Activated T-cell treated with anti-CD3 and anti-CD28 coated beads for 24 hours (primary cell): ENCODE measurements at places on chromosomes 3 and 15.

DNA sequence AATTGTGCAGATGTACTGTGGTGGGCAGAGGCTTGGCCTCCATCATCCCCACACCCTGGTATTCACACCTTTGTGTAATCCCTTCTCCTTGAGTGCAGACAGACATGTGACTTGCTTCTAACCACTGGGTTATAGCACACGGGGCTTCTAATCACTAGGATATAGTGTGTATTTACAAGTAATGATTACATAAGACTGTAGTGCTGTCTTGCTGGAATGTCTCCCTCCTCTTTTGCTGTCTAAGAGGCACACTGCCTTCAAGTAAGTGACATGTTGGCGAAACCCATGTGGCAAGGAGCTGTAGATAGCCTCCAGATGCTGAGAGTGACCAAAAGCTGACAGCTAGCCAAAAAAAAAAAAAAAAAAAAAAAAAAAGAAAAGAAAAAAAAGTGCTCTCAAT is 542.7 kb upstream of the MDFIC2 start:
- DNase-seq = no peak

GRCh38 chr3:59540241-59540640 is 490.4 kb upstream of the CFAP20DC start:
- DNase-seq = no peak

DNA sequence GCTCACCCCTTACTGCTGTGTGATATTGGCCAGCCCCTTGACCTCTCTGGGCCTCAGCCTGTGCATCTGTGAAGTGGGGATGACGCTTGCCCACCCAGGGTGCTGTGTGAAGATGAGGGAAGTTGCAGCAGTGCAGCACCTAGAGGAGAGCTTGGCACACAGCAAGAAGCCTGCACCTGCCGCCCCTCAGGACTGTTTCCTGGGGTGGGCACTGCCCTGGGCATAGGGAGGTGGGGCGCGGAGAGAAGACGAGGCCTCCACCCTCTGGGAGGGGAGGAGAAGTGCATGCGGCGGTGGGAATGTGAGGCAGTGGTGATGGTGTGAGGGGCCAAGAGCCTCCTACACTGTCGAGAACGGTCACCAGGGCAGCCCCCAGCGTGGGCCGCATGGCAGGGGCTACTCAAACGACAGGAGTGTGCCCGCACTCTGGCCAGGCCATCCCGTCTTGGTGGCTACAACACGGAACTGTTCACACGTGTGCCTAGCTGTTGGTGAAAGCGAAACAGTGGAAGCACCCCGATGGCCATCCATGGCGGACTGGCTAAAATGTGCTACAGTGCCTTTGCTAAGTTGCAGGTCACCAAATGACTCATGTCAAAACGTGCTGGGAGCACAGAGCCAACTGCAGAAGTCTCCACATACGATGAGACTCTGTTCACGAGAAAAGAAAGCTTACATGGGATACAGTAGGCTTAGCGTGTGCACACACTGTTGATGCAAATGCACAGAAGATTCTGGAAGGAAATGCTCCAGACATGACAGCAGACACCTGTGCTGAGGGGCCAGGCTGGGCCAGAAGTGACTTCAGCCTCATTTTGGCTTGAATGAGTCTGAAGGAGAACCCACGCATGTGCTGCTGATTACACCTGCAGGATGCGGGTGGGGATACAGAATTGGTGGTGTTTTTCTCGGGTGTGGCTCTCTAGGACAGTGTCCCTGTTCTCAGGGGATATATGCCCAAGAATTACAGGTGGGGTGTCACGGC is 40.4 kb upstream of the IQSEC1 start:
- no peak for DNase-seq

GRCh38 chr3:185928496-185928895 is 9.3 kb downstream of the TRA2B start:
- no peak for DNase-seq

- no peak for DNase-seq
Measured at GRCh38 chr3:27358372-27358771, 10.8 kb downstream of the NEK10 start.

DNA sequence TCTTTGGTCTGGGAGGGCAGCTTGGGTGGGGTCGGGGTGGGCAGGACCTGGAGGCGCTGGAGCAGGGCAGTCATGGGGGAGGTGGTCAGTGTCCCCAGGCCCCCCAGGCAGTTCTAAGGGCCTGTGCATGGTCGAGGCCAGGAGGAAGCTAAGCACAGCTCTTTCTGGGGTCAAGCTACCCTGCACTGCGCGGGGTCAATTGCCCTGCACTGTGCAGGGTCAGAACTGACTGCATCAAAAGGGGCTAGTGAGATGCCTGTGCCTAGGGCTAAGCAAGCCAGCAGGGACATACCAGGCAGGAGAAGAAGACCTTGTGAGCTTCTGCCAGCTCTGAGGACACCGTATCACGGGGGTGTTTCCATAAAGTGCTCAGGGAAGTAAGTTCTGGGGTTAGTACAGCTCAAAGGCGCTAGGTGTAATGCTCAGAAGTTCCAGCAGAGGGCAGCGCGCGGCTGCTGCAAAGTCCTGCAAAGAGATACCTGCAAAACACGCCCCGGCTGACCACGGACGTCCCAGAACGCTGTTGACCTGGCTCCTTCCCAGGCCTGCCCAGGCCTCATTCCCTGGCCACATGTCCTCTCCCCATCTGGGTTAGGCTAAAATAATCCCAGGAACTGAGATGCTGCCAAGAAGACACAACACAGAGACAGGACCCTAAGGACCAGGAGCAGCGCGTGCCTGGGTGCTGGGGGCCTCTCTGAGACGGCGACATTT is 18.8 kb upstream of the IQSEC1 start:
- peak; percentile 67 for DNase-seq

- DNase-seq = no peak
Measured at GRCh38 chr3:117893638-117894037, 1141.0 kb downstream of the IGSF11 start.

DNA sequence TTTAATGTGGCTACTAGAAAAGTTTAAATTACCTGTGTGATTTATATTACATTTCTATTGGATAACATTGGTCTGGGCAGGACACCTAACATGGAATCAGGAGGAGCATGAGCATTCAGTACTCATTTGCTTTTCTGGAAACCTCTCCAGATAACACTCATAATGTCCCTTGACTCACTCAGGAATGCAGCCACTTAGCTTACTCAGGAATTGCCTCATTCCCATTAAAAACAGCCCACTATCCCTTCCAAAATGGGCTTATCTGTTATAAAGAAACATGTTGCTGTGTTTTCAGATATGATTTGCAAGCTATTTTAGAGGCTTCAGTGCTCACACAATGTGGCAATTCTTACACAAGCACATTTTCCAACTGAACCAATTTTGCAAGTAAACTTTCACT is 17.1 kb downstream of the GBE1 start:
- DNase-seq = no peak

DNA sequence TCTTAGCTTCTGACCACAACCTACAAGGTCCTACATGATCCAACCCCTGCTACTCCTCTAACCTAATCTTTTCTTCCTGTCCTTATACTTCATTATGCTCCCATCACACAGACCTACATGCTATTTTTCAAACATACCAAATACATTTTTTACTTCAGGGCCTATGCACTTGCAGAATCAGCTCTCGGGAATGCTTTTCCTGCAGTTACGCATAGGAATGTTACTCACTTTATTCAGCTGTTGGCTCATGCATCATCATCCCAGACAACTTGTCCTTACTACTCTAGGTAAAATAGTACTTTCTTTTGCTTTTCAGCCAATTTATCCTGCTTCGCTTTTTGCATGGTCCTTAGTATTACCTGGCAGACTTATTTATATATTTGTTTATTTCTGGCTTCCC is 105.6 kb downstream of the OXSM start:
- no peak for DNase-seq

- no peak for DNase-seq
Measured at GRCh38 chr3:157532529-157533297, 29.5 kb upstream of the VEPH1 start.

- DNase-seq = no peak
Measured at GRCh38 chr3:6439226-6439625, 421.7 kb upstream of the GRM7 start.
